ENCODE measurements at places on chromosomes 2 and 18.

DNA sequence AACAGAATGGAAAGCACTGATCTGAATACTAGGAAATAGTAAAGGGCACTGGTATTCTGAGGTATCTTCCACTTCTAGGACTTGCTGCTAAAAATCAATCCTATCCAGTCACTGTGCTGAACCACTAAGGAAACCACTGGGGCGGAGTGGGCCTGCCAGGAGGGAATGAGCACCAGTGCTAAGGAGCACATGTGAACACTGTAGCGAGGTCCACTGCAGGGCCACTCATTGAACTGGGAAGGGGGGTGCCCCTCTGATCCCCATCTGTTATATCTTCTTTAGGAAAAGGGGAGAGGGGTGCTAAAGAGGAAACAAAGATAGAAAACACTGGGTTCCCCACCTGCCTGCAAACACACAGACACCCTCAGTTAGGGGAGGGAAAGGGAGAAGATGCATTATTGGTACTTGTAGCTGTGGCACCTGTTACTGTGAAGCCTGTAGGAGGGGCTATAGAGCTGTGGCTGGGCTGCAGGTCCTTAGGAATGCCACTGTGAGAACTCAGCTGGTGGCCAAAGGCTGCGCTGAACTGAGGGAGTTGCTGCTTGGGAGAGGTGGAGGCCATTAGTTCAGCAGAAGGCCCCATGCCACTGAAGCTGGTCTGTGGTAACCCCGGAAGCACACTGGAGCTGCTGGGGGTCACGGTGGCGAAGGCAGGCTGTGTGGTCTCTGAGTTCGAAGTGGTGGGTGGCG lies 81.8 kb downstream of the INO80D start:
- DNase-seq, result no peak

DNA sequence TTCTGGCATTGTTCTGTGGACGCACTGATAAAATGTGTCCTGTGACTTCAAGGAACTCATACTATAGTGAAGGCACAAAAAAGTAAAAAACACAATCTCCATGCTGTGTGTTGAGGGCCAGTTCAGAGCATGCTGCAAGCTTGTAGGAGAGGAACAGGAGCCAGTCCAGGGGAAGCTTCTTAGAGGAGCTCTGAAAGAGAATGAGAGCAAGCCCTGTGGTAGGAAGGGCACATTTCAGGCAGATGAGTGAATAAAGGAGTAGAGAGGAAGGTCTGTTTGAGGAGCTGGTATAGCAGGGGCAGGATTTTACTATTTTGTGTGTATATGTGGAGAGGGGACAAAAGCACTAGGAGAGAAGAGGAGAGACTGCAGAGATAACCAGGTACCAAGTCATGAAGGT lies 478.3 kb downstream of the ZEB2 start:
- no peak for DNase-seq

DNA sequence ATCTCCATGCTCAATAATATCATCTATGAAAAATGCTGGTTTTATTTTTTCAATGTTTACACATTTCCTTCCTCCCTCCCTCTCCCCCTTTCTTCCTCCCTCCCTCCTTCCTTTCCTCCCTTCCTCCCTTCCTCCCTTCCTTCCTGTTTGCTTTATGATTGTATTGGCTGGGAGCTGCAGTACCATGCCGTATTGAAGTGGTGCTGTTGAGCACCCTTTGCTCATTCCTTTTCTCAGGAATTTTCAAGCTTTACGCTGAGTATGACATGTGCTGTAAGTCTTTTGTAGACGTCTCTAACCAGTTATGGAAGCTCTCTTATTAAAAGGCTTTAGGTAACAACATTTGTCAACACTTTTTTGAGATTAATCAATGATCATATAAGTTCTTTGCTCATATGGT lies 100.4 kb downstream of the SNTG2 start:
- no peak for DNase-seq

DNA sequence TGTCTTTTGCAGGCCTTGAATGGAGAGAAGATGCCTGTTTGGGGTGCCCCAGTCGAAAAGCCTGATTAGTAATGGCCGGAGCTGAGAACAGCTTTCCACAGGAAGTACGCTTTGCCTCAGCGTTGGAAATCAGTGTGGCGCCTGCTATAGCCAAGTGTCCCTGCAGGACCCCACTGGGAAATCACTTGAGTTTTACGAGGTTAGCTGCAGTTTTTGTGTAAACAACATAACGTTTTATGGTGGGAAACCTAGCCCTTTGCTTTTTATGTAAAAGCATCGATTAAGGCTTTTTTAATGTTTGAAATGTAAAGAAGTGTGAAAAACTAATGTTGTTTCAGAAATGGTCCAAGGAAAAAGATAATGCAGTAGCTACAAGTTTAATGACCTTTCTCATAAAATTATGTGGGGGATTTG lies 234.2 kb downstream of the TTC32 start:
- no peak for DNase-seq

GRCh38 chr2:85340034-85340892 lies 12.5 kb upstream of the TGOLN2 start:
- DNase-seq, result no peak

DNA sequence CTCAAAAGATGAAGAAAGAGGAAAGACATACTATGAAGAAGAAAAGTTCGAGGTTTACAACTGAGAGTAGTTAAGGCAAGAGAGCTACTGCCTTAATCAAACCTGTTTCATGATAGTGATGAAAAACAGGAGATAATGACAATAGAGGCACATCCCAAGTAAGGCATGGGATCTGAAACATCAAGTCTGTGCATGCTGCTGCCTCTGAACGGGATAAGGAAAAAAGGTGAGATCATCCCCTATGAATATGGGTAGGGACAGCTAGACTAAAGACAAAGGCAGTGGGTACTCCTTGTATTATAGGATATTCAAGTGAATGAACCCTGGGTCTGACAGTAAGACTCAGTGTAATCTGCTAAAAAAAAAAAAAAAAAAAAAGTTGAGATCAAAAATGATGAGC lies 3.0 kb downstream of the EXOC6B start:
- DNase-seq, result no peak

DNA sequence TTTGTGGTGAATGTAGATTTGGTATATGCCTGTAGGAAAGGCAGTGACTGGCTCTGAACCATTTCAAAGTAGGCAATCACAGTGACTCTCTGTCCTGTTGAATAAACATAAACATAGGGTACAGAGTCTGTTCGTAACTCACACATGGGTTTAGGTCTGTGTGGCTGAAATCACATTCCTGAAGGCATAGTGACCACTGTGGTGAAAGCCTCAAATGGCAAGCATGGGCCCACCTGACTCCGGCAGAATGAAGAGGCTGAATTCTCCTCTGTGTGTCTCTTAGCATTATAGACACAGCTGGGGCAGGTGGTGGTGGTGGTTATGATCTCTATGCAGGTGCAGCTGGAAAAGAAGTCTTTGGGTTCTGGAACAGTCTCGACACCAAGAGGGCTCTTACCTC lies 61.2 kb downstream of the ITGA6 start:
- DNase-seq, result no peak

- no peak for DNase-seq
Observed at GRCh38 chr2:25279091-25279651, 62.6 kb downstream of the DNMT3A start.

DNA sequence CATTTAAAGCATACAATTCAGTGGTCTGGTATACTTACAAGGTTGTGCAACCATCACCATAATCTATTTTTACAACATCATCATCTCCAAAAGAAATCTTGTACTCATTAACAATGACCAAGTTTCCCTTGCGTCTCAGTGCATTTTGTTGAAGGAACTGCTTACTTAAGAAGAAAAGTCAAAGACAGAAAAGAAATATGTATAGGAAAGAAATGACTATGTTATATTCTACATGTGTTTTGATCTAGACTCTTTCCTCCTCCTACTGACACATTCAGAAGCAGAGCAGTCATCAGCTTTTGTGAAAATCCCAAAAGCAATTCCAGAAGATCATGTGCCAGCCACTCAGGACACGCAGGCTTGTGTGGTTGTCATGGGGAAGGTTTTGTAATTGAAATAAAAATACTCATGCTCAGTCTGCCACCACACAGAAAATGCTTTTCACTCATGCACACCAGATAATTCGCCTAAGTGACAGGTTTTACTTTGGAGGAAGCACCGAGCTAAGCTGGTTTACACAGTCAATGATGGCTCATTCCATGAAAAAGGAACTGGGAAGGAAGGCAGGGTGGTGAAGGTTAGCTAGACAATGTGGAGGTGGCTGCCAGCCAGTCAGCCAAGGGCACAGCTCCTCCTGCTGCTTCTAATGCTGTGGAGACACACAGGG lies 158.5 kb upstream of the REV1 start:
- DNase-seq, result peak; percentile 38

GRCh38 chr2:21041943-21042707 lies 1.7 kb downstream of the APOB start:
- no peak for DNase-seq

- no peak for DNase-seq
Observed at GRCh38 chr2:202548240-202548639, 86.5 kb upstream of the FAM117B start.

- DNase-seq, result no peak
Observed at GRCh38 chr2:66531155-66531554, 96.2 kb downstream of the MEIS1 start.

DNA sequence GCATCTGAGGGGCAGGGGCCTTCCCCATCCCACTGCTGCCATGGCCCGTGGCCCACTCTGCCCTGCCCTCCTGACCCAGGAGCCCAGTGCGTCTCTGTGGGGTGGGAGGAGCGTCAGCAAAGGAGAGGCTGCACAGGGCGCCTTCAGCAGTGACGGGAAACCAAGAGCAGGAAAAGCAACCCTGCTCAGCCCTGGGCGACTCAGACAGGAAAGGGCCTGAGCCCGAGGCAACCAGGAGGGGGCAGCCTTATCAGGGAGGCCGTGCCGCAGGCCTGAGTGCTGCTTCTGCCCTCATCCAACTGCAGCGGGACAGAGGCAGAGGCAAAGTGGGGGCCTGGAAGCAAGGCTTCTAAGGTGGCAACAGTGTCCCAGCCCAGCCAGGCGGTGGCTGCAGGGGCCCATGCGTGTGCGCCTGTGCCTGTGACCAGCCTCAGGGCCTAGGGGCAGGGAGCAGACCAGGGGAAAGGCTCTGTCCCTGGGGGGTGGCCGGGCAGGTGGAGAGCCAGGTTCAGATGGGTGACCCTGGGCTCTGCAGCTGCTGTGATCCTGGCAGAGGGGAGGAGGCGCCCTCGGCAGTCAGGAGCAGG lies 23.3 kb upstream of the ALPI start:
- DNase-seq, result no peak

DNA sequence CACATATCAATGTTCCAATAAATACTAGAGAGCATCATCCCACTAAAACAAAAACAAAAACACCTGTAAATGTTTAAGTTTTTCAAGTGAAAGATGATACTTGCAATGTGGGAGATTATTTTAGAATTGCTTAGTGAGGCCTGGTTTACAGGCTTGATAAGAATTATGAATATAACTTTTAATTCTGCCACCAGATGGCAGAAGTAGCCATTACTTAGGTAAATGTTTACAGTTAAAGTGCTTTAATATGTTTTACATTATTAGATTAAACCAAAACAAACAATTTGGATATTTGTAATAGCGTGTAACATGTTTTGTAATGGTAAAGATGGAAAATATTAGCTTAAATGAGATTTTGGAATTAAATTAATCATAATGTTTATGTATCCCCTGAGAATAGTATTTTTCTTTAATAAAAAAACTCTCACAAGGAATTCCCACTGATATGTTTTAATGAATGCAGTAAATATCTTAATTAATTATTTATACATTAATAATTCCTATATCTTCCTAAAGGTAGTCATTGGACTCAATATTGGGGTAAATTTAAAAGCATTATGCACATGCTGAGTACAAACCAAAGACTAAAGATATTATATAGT lies 522.0 kb downstream of the SPAG16 start:
- DNase-seq, result no peak

GRCh38 chr2:239099474-239099873 lies 251.6 kb downstream of the TWIST2 start:
- no peak for DNase-seq

- no peak for DNase-seq
Observed at GRCh38 chr2:24432121-24432520, 58.9 kb upstream of the NCOA1 start.

- DNase-seq, result no peak
Observed at GRCh38 chr2:144084114-144084661, 435.7 kb downstream of the ZEB2 start.

DNA sequence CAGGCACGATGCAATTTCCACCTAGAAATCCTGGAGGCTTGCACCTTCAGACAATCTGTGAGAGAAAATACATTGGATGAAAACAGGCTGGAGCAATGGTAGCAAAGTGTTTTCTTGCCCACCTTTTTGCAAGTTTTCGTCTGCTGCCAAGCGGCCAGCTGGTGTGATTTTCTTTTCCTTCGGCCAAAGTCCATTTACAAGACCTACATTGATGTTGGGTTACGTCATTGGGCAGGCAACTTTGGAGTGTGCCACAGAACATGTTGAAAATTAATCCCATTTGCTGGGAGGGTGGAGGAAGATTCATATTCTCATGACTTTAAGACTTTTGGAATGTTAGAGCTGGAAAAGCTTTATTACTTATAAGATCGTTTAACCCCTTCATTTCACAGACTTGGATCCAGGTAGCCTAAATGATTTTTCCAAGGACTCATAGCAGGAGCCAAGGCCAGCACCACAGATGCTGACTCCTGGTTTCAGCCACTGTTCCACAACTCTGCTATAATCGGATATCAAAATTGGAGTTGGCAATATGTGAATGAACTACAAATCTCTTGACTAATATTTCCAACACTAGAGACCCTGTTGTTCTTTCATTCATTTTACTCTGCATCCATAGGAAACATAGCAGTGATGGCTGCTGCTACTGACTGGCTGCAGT lies 352.1 kb downstream of the RND3 start:
- DNase-seq, result no peak

DNA sequence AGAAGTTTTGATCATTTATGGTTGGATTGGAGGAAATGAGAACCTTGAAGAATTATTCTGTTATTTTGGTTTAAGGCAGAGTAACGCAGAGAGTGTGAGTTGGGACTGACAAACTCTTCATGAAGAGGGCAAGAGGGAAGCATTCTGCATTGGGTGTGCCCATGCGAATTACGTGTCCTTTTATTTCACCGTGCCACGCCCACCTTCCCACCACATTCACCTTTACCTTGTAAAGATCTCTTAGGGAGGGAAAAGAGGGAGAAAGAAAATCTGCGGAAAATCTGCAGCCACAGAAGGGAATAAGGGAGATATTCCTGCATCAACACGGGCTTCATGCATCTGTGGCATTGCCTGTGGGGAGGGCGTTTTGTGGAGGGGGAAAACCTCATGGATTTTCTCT lies 31.8 kb downstream of the SLC9A4 start:
- no peak for DNase-seq

DNA sequence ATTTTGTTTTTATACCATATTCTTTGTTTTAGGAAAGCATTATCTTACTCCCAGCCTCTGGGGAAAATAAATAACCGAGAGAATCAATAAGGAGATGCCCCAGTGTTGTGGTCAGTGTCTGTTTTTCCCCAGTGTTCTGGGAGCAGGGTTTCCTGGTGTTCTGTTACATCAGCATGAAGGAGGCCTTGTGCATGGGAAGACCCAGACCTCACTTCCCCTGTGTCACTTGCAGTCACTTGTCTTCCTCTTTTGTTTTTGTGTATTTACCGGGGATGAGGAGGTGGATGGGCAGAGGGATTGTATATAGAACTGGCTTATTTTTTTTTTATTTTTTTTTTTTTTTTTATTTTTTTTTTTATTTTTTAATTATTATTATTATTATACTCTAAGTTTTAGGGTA lies 45.0 kb upstream of the MGAT5 start:
- no peak for DNase-seq

- peak; percentile 57 for DNase-seq
Observed at GRCh38 chr2:233354971-233355574, 779 bp downstream of the DGKD start.
